ENCODE measurements at places on chromosomes 11 and 22. TPM values are rescaled to one million over a fixed set of nuclear protein-coding genes. Genes with fewer than 3 reads are reported as not detected.

The CYTH4 gene
- not detected for total RNA-seq

The KLHL35 gene
- 2.2 TPM for total RNA-seq

The MMP27 gene
- total RNA-seq, result not detected

- H3K4me3 ChIP-seq, result no peak overlapping the region
- peaks cover 13% of the 10 kb centered on the region for H3K36me3 ChIP-seq
- no peaks in the 10 kb centered on the region for H3K4me1 ChIP-seq
These were observed 63.5 kb downstream of the PPP6R2 start for GRCh38 chr22:50406416-50407170.

DNA sequence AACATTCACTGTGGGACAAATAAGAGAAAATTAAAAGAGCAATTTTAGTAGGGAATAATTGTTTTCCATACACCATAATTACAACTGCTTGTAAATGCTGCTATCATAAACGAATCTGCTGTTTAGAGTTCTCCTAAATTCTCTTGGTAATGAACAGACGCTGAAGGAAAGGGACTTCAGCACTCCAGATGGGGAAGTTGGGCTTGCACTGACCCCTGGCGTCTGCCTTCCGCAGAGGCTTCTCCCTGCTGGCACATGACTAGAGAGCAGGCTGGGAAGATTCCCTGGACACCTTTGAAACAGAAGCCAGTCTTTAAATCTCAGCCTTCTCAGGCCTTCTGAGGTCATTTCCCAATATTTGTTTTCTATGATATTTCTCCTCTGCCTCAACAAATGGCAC is 84.1 kb downstream of the NXPE2 start:
- no peak overlapping the region for H3K4me3 ChIP-seq
- no peaks in the 10 kb centered on the region for H3K36me3 ChIP-seq
- peak; percentile 80 for DNase-seq
- H3K27me3 ChIP-seq, result no peaks in the 10 kb centered on the region
- no peaks in the 10 kb centered on the region for H3K4me1 ChIP-seq
- no peak overlapping the region for H3K27ac ChIP-seq

DNA sequence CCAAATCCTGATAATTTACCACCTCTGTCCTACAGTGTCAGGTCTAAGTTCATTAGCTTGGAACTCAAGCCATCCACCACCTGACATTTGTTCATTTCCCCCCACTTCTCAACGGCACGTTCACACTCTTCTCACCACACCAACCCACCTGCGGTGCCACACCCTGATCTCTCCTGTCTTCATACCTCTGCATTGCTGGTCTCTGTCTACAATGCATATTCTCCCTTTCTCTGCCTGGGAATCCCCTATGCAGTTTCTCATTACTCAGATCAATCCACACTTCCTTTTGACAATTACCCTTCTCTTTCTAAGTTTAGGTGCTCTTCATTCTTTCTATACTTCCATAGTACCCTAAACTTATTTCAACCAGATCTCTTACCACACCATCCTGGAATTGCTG is 20.4 kb upstream of the EMSY start:
- DNase-seq, result no peak
- peaks cover 7% of the 10 kb centered on the region for H3K4me1 ChIP-seq
- H3K36me3 ChIP-seq, result no peaks in the 10 kb centered on the region
- H3K27me3 ChIP-seq, result no peaks in the 10 kb centered on the region
- H3K27ac ChIP-seq, result no peak overlapping the region

DNA sequence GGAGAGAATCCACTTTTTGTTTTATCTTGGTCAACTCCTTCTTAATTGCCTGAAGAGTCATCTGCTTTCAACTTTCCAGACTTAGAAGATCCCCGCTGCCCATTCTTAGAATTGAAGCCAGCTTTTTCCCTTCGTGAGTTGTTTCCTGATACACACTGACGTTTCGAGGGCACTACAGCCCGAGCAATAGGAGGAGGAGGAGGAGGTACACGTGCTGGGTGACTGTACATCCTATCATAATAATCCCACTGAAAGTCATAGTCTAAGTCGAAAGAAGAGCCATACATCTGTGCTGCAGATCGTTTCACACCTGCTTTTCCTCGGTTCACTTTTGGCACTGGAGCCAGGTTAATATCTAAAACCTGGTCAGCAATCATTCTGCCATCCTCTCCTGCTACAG is 606.1 kb downstream of the DLG2 start:
- no peak overlapping the region for H3K27ac ChIP-seq
- H3K4me1 ChIP-seq, result peaks cover 10% of the 10 kb centered on the region
- no peaks in the 10 kb centered on the region for H3K27me3 ChIP-seq
- no peak for DNase-seq
- no peaks in the 10 kb centered on the region for H3K36me3 ChIP-seq

- H3K27me3 ChIP-seq, result peaks cover 4% of the 10 kb centered on the region
- no peaks in the 10 kb centered on the region for H3K4me1 ChIP-seq
- DNase-seq, result no peak
- no peaks in the 10 kb centered on the region for H3K36me3 ChIP-seq
- H3K27ac ChIP-seq, result no peak overlapping the region
These were observed 107.8 kb upstream of the MTNR1B start for GRCh38 chr11:92861634-92862033.

DNA sequence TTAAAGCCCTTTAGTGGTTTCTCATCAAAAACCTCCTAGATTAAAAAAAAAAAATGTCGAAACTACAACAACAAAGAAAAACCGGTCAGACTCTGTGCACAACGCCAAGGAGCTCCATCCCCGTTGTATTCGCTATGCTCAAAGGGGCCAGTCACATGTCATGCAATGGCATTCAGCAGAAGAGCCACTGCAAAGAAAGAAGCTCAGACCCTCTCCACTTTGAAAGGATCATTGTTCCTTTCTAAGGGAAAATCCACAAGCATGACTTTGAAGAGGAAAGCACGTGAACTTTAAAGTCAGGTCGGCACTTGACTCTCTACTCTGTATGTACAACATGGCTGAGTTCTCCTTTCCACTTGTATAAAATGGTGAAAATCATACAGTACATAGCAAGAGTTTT is 655.6 kb downstream of the ETS1 start:
- no peak overlapping the region for H3K27ac ChIP-seq
- no peak for DNase-seq
- H3K27me3 ChIP-seq, result no peaks in the 10 kb centered on the region

DNA sequence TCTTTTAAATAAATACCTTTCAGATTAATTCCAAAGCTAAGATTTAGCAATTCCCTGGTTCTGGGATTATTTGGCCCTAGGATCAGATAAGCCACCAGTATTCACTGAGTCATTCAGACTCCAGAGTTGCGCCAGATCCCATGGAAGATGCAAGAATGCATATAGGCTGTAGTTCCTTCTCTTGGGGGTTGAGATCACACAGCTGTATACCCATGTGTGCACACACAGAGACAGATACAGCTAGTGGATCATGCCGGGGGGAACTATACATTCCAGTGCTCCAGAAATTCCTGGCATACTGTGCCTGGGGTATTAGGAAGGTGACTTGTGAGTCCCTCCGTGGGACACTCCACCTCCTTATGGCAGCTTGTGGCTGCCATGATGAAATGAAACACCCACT is 75.4 kb downstream of the ZBTB16 start:
- peak; percentile 96 for DNase-seq
- no peaks in the 10 kb centered on the region for H3K36me3 ChIP-seq
- H3K4me3 ChIP-seq, result no peak overlapping the region
- H3K27me3 ChIP-seq, result no peaks in the 10 kb centered on the region
- no peak overlapping the region for H3K27ac ChIP-seq
- no peaks in the 10 kb centered on the region for H3K4me1 ChIP-seq

DNA sequence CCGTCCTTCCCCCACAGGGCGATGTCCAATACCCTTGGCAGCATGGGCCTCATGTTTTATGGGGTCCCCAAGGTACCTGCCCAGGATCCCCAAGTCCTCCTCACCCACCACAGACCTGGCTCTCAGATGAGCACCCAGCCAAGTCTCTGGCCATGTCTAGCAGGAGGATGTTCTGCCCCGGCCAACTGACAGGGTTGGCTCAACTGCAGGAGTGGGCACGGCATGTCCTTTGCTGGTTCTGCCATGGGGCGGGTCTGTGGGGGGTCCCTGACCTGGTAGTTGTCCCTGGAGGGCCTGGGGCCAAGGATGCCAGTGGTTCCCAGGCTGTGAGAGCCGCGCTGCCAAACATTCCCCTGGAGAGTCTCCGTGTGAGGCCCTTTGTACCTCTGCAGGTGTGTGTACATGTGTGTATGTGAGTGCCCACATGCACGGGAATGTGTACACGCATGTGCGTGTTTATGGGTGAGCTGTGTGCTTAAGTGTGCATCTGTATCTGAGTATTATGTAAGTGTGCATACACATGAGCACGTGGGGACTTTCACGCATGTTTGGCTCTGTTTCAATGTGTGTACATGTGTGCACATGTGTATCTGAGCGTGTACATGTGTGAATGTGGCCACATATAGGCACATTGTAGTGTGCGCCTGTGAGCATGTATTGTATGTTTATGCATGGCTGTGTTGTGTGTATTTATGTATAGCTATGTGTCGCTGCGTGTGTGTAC is 85.5 kb downstream of the KCNQ1 start:
- no peak overlapping the region for H3K27ac ChIP-seq
- DNase-seq, result no peak
- no peak overlapping the region for H3K4me3 ChIP-seq
- H3K36me3 ChIP-seq, result no peaks in the 10 kb centered on the region

DNA sequence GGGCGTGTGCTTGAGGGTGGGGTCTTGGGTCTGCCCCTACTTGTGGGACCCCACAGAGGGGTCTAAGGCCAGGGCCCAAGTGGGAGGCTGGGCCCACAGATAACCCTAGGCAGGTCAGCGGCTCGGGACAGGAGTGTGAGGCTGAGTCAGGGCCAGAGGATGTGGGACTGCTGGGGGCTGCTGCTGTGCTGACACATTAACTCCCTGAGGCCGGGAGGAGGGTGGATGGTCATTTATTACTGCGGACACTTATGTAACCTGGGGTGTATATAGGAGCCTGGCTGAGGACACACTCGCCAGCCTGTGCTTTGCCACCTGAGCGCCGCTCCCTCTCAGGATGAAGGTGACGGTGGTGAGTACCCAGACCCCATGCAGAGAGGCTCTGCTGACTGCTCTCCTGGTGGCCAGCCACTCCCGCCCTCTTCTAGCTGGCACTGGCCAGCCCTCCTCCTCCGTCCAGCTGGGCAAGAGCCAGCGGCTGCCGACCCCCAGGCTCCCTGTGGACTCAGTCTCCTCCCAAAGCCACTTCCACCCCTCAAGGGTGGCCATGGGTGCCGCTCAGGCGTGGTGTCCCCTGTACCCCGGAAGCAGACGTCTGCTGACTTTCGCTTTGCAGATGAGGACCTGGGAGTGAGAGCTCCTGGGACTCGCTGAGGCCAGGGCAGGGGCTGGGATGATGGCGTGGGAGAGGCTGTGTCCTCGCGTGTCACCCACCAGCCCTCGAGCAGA is at the start of gene MIOX:
Gene MIOX (plus strand): TSS at position 299 of the 729 bp plus-strand sequence. CDS start 39 bp downstream, at position 338.
- DNase-seq, result no peak
- H3K27me3 ChIP-seq, result peaks cover 15% of the 10 kb centered on the region
- no peaks in the 10 kb centered on the region for H3K36me3 ChIP-seq

DNA sequence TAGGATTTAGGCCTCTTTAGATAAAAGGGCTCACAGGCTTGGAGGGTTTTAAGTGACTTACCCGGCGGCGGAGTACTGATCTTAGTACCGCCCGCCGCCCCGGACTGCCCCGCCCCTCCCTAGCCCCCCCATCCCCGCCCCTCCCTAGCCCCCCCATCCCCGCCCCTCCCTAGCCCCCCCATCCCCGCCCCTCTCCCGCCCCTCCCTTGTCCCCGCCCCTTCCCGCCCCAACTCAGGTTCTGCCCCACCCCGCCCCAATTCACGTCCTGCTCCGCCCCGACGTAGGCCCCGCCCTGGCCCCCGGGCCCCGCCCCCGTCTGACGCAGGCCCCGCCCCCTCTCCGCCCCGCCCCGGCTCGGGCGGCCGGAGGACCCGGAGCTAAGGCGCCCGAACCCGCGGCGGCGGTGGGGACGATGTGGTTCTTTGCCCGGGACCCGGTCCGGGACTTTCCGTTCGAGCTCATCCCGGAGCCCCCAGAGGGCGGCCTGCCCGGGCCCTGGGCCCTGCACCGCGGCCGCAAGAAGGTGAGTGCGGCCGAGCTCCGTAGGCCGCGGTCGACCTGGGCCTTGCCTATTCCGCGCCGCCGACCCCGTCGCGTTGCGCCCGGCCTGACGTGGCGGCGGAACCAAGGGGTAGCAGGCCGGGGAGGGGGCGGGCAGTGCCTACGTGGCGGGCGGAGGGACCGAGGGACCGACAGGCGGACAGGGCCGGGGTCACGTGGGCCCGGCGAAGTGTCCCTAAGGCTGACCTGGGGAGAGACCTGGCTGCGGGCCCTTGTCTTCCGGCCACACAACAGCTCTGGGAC is at the start of gene SCYL1:
Gene SCYL1 (plus strand): TSS at position 343 of the 805 bp plus-strand sequence. CDS start 71 bp downstream, at position 414.
- peak within 1 kb of the TSS; percentile 98 for H3K27ac ChIP-seq
- H3K27me3 ChIP-seq, result no peaks in the 10 kb centered on the region
- H3K36me3 ChIP-seq, result peaks cover 8% of the 10 kb centered on the region
- H3K4me1 ChIP-seq, result peaks cover 31% of the 10 kb centered on the region
- peak within 1 kb of the TSS; percentile 99 for H3K4me3 ChIP-seq

DNA sequence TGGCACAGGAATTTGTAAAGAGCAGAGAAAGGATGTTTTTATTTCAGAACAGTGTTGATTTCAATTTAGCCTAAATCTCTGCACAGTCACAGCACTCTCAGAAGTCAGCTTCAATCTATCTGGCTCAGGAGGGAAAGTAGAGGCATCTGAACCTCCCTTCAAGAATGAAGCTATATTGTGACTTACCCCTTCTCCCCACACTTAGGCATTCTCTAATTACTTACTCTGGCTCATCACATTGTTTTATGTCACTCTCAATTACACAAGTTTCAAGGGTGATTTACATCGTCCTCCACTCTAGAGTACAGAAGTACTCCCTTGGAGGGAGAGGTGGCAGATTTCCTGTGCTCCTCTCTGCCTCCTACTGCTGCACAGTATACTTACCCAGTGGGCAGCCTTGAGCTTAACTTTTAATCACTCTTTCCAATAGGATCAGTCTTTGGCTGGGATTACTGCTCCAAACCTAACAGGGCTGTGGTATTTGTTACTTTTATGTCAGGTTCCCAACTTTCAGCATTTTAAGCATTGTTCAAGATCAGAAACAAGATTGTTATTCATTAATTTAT is 211.4 kb downstream of the AASDHPPT start:
- no peaks in the 10 kb centered on the region for H3K36me3 ChIP-seq
- no peak for DNase-seq
- no peak overlapping the region for H3K27ac ChIP-seq
- H3K4me1 ChIP-seq, result peaks cover 11% of the 10 kb centered on the region
- no peaks in the 10 kb centered on the region for H3K27me3 ChIP-seq

GRCh38 chr11:6900327-6900999 is 8.2 kb upstream of the OR2D2 start:
- no peak overlapping the region for H3K4me3 ChIP-seq
- no peaks in the 10 kb centered on the region for H3K36me3 ChIP-seq
- peaks cover 5% of the 10 kb centered on the region for H3K27me3 ChIP-seq

DNA sequence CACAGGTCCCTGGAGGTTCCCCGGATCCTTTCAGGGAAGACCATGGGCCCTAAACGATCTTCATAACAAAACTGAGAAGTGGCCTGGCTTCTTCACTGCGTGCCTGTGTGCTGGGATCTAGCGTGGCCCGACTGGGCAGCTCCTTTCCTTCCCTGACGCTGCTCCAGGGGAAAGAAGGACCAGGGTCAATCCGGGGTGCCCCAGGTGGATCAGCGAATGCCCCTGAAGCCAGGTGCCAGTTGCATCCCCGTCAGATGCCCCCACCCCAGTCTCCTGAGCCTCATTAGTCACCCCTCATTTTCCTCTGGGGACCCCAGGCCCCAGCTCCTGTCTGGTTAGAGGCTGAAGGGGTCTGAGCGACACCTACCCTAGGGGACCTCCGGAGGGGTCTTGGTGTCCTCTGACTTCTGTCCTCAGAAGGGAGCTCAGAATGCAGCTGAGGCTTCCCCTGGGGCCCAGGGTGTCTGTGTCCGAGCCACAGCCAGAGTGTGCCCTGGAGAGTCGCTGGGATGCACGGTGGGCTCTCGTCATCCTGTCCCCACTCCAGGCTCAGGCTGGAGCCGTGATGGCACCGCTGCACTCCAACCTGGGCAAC is 18.7 kb upstream of the MUC6 start:
- no peaks in the 10 kb centered on the region for H3K4me1 ChIP-seq
- no peak overlapping the region for H3K27ac ChIP-seq
- H3K27me3 ChIP-seq, result no peaks in the 10 kb centered on the region
- H3K36me3 ChIP-seq, result no peaks in the 10 kb centered on the region
- DNase-seq, result no peak
- no peak overlapping the region for H3K4me3 ChIP-seq

Measured in cardiac muscle cell (in vitro differentiated cells and primary cell).